ENCODE measurements at places on chromosomes 7 and 10.

- H3K27me3 ChIP-seq, result no peaks in the 10 kb centered on the region
These were observed 881.0 kb upstream of the LRRN3 start for GRCh38 chr7:110209884-110210283.

DNA sequence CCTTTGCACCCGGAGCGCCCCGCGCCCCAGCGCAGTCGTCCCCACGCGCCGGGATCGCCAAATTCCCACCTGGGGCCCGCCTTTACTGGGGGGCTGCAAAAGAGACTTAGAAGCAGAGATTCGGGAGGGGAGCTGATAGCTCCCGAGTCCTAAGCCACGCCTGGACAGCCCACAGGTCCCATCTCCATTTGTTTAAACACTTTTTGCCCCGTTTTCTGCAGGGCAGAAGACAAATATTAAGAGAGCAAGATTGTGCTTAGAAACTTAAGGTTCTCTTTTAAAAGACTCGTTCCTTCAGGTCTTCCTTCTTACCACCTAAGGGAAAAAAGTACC lies 299.1 kb upstream of the NFE2L3 start:
- H3K4me3 ChIP-seq, result peak overlapping the region; percentile 64
- peaks cover 69% of the 10 kb centered on the region for H3K4me1 ChIP-seq
- no peak overlapping the region for H3K27ac ChIP-seq
- no peaks in the 10 kb centered on the region for H3K27me3 ChIP-seq
- H3K36me3 ChIP-seq, result no peaks in the 10 kb centered on the region

- peak; percentile 13 for DNase-seq
- H3K36me3 ChIP-seq, result no peaks in the 10 kb centered on the region
- H3K4me3 ChIP-seq, result no peak overlapping the region
- H3K4me1 ChIP-seq, result peaks cover 6% of the 10 kb centered on the region
These were observed 1326.4 kb upstream of the SORCS1 start for GRCh38 chr10:108490944-108491343.

GRCh38 chr7:111473449-111474198 lies 88.7 kb downstream of the IMMP2L start:
- H3K4me1 ChIP-seq, result no peaks in the 10 kb centered on the region
- H3K36me3 ChIP-seq, result no peaks in the 10 kb centered on the region
- DNase-seq, result no peak
- no peak overlapping the region for H3K27ac ChIP-seq
- H3K4me3 ChIP-seq, result no peak overlapping the region

DNA sequence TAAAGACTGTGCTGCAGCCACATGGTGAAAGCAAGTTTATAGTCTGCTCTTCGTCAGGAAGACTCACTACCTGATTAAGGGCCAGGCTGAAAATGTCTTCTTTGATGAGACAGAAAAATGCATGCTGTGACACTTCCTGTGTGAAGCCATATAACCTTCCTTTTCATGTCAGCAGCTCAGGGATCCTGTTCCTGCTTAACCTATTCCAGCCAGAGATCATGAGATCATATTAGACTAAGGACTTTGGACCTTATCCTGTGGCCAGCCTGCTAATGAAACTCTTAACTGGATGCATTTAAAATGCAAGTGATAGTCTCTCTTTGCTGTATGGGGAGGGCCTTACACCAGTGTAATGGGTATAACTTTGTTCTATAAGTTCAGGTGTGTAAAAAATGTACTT lies 165.2 kb downstream of the PTEN start:
- H3K27ac ChIP-seq, result no peak overlapping the region
- no peak overlapping the region for H3K4me3 ChIP-seq
- no peaks in the 10 kb centered on the region for H3K27me3 ChIP-seq
- H3K36me3 ChIP-seq, result no peaks in the 10 kb centered on the region

- no peak overlapping the region for H3K4me3 ChIP-seq
- no peak for DNase-seq
- peaks cover 9% of the 10 kb centered on the region for H3K4me1 ChIP-seq
- H3K27me3 ChIP-seq, result no peaks in the 10 kb centered on the region
These were observed 12.8 kb upstream of the LRRC4 start for GRCh38 chr7:128044064-128044463.

DNA sequence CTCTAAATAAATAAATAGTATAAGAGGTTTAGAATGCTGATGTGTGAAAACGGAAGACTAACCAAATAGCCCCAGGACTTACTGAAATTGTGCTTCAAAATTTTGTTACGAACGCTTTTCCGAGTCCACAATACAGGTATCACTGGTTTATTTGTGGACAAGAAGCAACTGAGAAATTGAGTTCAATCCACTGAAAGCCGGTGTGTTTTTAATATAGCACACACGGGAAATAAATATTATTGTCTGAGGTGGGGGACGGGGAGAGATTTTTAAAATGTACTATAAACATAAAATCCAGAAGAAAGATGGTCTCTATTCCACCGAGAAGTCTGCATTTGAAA lies 598 bp downstream of the SLC16A12 start:
- H3K36me3 ChIP-seq, result no peaks in the 10 kb centered on the region
- no peak for DNase-seq
- no peak overlapping the region for H3K27ac ChIP-seq
- H3K4me1 ChIP-seq, result no peaks in the 10 kb centered on the region
- peaks cover 72% of the 10 kb centered on the region for H3K27me3 ChIP-seq
- no peak overlapping the region for H3K4me3 ChIP-seq

DNA sequence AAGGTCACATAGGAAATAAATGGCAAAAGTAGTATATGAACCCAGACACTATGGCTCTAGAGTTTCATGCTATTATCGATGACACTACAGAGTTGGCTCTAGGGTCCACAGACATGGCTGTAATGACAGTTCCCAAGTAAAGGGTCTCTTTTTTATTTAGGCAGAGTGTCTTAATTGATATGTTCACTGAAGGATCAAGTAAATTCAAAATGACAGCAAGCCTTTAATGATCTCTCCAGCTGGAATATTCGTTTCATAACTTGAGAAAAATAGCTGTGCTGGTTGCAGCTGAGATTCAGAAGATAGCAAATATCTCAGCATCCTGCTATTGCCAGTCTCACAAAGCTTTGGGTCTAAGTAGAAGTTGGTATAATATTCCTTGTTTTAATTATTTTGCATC lies 333.6 kb upstream of the MAGI2 start:
- H3K27ac ChIP-seq, result no peak overlapping the region
- H3K4me1 ChIP-seq, result peaks cover 43% of the 10 kb centered on the region
- no peaks in the 10 kb centered on the region for H3K27me3 ChIP-seq
- H3K4me3 ChIP-seq, result no peak overlapping the region

GRCh38 chr7:151520419-151521261 lies 945 bp upstream of the RHEB start:
- peak; percentile 57 for DNase-seq
- H3K36me3 ChIP-seq, result no peaks in the 10 kb centered on the region
- H3K4me1 ChIP-seq, result peaks cover 10% of the 10 kb centered on the region

GRCh38 chr7:131145026-131145425 lies 182.7 kb upstream of the MKLN1 start:
- H3K4me3 ChIP-seq, result no peak overlapping the region
- no peaks in the 10 kb centered on the region for H3K27me3 ChIP-seq
- H3K36me3 ChIP-seq, result no peaks in the 10 kb centered on the region
- no peak for DNase-seq

DNA sequence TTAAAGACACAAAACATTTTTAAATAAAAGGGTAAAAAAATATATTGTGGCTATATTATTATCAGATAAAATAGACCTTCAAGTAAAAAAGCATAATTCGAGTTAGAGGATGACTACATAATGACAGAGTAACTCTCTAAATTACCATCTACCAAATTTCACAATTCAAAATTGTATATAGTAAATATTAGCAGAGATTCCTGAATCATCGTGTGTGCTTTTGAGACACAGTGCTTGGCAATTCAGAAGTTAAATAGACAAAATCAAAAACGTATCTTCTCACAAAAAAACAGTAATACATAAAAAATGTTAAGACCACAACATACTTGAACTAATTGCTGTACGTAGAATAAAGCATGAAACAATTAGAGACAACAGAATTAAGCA lies 110.4 kb downstream of the AHR start:
- no peaks in the 10 kb centered on the region for H3K36me3 ChIP-seq
- peak overlapping the region; percentile 16 for H3K4me3 ChIP-seq
- peaks cover 38% of the 10 kb centered on the region for H3K4me1 ChIP-seq
- peak overlapping the region; percentile 73 for H3K27ac ChIP-seq
- peak; percentile 63 for DNase-seq
- no peaks in the 10 kb centered on the region for H3K27me3 ChIP-seq

DNA sequence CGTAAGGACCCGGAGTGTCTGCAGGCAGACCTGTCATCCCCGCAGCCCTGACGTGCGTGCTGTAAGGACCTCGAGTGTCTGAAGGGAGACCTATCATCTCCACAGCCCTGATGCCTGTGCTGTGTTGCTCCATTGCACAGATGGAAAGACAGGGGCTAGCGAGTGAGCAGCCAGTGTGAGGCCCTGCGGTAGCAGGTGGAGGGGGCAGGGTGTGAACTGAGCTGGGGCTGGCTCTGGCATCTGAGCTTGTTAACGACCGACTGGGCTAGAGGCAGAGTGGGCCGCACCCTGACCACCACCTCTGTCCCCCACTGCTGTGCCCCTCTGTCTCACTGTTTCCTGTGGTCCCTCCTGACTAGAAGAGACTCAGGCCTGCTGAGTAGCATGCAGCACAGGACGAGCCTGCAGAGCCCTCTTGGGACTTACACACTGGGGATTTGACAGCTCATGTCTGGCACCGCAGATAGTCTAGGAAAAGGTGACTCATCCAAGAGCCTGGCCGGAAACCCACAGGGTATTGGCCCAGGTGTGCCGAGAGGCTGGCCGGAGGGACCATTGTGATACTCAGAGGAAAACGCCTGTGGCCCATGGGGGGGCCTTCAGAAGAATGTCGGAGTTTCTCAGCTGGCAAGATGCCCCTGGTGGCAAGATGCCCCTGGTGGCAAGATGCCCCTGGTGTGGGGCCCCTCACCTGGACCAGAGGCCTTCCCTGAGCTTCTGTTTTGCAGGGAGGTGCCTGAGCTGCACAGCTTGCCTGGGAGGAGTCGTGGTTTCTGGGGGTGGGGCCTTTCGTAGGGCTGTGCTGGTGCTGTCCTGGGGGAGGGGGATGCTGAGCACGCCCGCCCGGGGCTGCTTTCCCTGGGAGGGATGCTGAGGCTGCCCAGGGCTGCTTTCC lies 34.3 kb downstream of the INPP5A start:
- no peaks in the 10 kb centered on the region for H3K36me3 ChIP-seq
- H3K27ac ChIP-seq, result no peak overlapping the region
- peak; percentile 92 for DNase-seq
- no peaks in the 10 kb centered on the region for H3K27me3 ChIP-seq
- H3K4me1 ChIP-seq, result peaks cover 14% of the 10 kb centered on the region

DNA sequence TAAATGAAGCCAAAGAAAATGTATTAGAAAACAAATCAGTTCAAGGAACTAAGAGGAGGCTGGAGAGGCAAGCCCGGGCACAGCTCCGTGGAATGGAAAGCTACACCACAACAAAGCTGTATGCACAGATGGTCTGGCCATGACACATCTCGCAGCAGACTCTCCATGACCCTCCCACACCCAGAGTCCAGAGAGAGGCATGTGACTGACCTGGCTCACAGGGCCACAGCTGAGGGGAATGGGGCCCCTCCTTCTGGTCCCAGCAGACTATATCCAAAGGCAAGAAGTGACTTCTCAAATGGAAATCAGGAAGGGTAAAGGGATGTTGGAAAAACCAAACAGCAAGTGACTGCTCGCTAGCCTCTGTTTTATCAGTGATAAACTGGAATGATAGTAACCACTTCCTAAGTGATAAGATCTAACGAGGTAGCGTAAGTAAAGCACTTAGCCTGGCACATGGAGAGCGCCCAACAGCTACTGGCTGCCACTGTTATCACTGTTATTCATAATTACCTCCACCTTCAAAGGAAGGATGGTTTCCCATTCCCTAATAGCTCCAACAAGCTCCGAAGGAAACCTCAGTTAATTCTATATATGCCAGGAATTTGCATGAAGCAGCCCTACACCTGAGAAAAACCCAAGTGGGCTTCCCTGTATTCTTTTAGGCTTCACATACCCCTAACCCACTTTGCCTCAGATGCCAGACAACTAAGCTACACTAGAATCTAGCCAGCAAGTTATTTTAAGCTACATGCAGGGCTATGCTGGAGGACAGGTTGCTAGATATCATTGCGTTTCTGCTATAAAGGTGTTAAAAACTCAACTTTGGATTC lies 8.4 kb downstream of the OSBPL3 start:
- peak overlapping the region; percentile 97 for H3K27ac ChIP-seq
- no peaks in the 10 kb centered on the region for H3K27me3 ChIP-seq
- H3K36me3 ChIP-seq, result no peaks in the 10 kb centered on the region
- H3K4me3 ChIP-seq, result no peak overlapping the region
- peaks cover 50% of the 10 kb centered on the region for H3K4me1 ChIP-seq

DNA sequence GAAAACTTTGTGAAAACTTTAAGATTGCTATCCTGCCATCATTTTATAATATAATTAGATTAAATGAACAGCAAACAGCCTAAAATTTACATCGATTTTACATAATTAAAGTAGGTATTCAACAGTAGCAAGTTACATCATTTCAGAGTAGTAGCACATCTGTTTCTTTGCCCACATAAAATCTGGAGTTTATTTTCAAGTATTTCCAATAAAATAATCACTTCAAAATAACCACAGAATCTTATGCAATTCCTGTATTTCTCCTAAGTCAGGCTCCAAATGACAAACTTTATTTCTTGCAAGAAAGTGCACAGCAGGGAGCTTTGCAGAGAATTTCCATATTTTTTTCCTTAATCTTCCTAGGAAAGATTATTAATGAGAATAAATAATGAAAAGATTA lies 82.6 kb downstream of the CUBN start:
- no peak overlapping the region for H3K4me3 ChIP-seq
- no peaks in the 10 kb centered on the region for H3K36me3 ChIP-seq
- H3K27me3 ChIP-seq, result no peaks in the 10 kb centered on the region
- no peaks in the 10 kb centered on the region for H3K4me1 ChIP-seq
- DNase-seq, result peak; percentile 12

DNA sequence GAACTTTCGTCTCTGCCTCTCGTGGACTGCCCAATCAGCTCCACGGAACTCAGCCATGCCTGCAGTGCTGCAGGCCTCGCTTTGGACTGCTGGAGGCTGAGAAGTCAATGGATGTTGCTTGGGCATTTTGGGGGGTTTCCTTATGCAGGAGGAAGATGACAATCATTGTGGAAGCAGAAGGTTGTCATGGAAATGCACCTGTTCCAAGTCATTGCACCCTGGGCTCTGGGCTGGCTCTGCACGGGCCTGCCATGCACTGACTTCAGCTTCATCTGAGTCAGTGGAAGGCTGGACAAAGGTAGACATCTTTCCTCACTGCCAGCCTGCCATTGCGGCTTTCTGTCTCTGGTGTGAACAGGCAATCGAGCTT lies 217.3 kb downstream of the RPS24 start:
- H3K4me1 ChIP-seq, result peaks cover 30% of the 10 kb centered on the region
- H3K27ac ChIP-seq, result no peak overlapping the region
- DNase-seq, result no peak
- no peak overlapping the region for H3K4me3 ChIP-seq
- no peaks in the 10 kb centered on the region for H3K27me3 ChIP-seq

GRCh38 chr7:148436571-148436970 lies 154.0 kb upstream of the C7orf33 start:
- H3K27ac ChIP-seq, result no peak overlapping the region
- no peaks in the 10 kb centered on the region for H3K36me3 ChIP-seq
- DNase-seq, result no peak
- H3K4me1 ChIP-seq, result no peaks in the 10 kb centered on the region

GRCh38 chr10:9950070-9950469 lies 1067.6 kb upstream of the CELF2 start:
- no peaks in the 10 kb centered on the region for H3K4me1 ChIP-seq
- no peak overlapping the region for H3K27ac ChIP-seq
- no peaks in the 10 kb centered on the region for H3K27me3 ChIP-seq
- no peak for DNase-seq
- H3K4me3 ChIP-seq, result no peak overlapping the region

Measured in GM23248 (cell line).